ENCODE measurements at places on chromosomes 3 and 15.

DNA sequence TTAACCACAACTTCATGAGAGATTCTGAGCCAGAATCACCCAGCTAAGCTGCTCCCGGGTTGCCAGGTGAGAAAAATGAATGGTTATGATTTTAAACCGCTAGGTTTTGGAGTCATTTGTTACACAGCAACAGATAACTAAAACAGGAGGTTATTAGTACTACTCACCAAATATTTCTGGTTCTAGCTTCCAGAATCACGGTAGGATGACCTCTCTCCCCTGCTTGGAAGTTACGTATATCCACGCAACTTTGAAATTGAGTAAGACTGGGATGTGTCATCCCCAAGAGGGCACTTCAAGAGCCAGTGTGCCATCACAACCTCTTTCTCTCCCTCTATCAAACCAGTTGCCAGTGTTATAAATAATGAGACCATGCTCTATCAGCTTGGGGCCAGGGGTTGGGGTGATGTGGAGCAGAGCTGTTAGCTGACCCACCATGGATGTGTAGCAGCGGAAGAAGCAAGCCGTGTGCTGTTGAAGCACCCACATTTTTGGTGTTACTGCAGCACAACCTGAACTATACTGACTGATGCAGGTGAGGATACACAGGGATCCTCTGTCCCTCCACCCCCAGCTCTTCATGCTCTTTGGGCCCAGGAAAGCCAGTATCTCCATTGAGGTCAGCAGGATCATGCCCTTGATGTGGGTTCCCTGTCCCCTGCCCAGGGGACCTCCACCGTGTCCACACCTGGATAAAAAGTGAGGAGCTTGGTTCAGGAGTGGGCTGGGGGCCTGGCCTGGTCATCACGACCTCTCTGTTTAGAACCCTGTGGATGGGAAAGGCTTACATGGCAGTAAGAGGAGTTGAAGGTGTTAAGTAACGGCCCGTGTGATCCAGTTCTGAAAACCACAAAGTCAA is 19.4 kb upstream of the ALDH1A3 start:
- DNase-seq, result no peak

- DNase-seq, result no peak
These were observed 134.2 kb upstream of the NSMCE3 start for GRCh38 chr15:29403772-29404171.

- DNase-seq, result peak; percentile 67
These were observed 2.0 kb upstream of the TOPBP1 start for GRCh38 chr3:133663569-133664313.

DNA sequence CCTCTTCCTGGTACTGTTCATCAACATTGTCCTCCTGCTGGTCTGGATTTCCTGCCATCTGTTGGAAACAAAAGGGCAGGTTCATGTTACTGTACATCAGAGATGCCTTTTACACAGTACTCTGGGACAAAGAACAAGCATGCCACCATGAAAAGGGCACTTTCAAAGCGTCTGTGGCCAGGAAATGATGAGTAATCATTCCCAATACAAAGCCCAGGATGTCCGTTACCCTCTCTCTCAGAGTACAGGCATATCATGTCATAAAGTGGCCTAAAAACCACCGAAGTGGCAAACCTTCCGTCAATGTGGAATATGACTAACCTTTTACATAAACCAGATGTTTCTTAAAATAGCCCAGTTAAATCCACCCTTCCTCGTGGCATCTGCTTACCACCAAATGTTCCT is 71.2 kb downstream of the GOLIM4 start:
- no peak for DNase-seq

GRCh38 chr3:126773783-126774182 is 69.7 kb downstream of the CHCHD6 start:
- DNase-seq, result no peak

- no peak for DNase-seq
These were observed 22.9 kb downstream of the SIAH2 start for GRCh38 chr3:150739877-150740645.

- no peak for DNase-seq
These were observed 15.2 kb downstream of the TGFBR2 start for GRCh38 chr3:30621576-30621975.

DNA sequence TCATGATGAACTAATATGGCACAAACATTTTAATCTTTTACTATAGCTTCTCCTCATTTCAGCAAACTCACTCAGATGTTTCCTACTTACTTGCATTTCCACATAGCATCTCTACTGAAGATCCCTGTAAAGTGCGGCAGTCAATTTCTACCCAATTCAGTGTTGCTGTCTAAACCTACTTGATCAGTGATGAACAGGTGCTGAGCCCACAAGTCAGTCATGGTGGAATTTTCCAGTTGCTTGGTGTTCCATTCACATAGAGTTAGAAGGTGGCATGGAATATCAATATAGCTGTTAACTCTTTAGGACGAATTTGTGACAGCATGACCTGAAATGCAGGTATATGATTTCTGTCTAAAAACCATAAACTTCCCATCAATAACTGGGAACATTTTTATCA is 22.7 kb downstream of the MRPL3 start:
- no peak for DNase-seq

- no peak for DNase-seq
These were observed 539.4 kb downstream of the CADM2 start for GRCh38 chr3:85498177-85498576.

DNA sequence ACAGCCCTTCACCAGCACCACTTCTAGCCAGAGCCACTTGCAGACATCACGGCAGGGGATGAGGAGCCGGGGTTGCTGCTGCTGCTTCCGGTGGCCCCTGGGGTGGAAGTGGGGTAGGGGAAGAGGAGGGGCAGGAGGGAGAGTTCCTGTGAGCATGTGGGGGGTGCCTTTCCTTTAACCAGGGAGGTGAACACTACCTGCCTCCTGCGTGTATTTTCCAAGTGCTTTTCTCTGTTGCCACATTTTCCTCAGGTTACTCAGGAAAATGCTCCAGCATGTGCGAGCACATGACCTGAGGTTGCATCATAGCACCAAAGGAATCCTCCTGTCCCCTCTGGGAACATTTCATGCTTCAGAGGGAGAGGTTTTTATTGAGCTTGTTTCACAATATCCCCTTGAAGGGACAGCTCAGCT is 12.2 kb upstream of the SACM1L start:
- no peak for DNase-seq

DNA sequence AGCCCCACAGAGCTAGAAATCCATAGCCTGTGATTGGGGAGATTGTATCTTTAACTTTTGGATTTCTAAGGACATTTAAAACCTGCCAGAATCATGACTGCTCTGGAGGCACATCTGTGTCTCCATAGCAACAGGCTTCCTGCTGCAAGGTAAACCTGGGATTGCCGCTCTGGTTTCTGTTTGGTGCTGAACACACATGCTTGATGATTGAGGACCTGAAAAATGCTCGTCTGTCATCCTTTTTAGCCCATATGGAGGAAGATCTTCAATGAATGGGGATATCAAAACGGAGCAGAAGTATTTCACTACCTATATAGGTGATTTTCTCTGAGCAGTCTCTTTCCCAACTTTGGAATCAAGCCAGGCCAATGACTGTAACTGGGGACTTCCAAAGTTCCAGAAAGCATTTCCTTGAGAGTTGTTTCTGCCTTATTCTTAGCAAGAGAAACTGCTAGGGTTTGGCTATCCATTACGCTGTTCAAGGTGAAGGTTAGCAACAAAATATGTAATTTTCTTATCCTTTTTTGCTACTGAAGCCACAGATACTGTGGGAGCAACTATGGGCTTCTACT is 96.5 kb upstream of the TNIK start:
- DNase-seq, result no peak

DNA sequence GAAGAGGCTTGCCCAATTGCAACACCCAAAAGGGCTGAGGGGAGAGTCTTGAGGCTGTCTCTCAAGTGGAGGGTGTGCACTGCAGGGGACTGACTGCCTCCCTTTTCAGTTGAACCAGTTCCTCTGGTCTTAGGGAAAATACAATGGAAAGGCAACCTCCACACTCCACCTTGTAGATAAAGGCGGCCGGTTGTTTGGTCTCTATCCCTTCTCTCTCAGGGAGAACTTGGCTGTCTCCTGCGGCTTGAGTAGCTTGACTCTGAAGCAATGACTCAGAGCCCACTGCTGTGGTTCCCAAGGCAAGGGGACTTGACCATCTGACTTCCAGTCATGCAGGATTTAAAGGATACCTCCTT is 143.2 kb upstream of the UMPS start:
- no peak for DNase-seq

DNA sequence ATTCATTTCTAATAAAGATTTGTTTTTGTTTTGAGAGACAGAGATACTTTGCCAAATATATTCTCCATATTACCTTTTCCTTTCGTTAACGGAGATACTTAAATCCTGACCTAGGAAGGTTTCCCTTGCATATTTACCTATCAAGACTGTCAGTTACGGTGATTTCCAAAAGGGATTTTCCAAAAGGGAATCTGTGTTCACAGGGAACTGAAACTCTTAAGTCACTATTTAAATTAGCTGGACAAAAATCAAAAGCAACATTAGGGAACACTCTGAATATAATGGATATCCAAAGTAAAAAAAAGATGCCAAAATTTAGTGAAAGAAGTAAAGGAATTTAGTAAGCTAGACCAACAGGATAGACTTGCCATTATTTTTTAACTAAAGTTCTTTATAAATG is 576 bp downstream of the LRRFIP2 start:
- DNase-seq, result no peak

DNA sequence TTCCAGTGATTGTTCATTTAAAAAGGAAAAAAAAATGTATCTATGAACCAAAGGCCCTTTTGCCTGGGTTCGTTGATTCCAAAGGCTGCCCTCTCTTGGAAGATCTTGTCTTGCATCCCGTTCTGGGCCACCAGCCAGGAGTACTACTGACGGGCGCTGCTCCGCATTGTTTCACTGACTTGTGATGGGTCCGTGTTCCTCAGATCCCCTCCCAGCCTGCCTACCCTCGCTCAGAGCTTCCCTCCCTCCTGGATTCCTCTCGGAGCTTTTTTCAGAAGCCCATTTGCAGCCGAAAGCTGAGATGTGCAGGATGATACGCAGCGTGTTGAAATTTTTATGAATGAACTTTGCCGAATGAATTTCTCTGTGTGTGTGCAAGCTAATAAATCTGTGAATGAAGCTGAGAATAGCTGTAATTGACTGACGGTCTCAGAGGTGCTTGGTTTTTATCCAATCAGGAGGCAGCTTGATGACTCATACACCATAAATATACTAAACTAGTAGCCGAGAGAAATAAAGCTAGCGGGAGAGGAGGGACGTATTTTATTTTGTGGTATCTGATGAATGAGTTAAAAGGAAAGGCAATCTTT is at the start of gene SHC4:
TSS of gene SHC4 (minus strand) at position 396 of the 590 bp plus-strand sequence. CDS start 904 bp downstream, outside the sequence.
- peak; percentile 90 for DNase-seq

DNA sequence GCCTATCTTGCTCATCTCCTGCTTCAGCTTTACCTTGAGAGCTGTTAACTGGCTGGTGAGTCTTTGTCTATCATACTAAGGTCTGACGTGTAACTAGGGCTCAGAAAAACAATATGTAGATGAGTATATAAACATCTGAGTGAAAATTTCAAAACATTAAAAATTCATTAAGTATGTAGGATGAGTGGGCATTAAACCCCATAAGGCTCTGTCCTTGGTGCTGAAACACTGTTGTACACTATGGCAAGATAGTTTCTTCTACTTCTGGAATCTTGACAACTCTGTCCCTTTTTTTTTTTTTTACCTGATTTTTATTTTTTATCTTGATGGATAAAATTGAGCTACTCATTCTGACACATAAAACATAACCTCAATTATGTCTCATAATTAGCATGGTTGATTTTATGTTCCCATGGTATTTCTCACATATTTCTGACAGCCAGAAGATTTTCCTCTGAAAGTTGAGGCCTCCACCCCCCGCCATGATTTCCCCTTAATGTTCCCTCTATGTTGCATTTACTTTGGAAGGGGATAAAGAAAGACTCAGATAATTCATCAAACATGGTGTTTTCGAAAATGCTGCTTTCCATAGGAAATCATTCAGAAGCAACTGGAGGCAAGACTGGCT is 54.3 kb downstream of the DGKG start:
- DNase-seq, result no peak

DNA sequence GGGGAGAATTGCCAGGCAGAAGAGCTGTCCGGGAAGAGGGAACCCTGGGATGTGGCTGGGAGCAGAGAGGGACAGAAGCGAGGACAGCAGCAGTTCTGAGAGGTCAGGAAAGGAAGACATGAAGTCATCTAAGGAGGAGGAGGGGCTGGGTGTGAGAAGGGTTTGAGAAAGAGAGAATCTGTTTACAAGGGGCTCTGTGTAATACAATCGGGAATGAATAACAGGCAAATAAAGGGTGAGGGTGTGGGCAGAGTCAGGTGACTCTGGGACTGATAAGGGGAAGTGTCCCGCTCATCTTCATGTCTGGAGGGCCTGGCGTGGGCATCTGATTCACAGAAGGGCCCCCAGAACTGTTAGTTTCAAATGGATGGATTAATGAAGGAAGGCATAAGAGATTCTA is 191.3 kb downstream of the XXYLT1 start:
- no peak for DNase-seq

DNA sequence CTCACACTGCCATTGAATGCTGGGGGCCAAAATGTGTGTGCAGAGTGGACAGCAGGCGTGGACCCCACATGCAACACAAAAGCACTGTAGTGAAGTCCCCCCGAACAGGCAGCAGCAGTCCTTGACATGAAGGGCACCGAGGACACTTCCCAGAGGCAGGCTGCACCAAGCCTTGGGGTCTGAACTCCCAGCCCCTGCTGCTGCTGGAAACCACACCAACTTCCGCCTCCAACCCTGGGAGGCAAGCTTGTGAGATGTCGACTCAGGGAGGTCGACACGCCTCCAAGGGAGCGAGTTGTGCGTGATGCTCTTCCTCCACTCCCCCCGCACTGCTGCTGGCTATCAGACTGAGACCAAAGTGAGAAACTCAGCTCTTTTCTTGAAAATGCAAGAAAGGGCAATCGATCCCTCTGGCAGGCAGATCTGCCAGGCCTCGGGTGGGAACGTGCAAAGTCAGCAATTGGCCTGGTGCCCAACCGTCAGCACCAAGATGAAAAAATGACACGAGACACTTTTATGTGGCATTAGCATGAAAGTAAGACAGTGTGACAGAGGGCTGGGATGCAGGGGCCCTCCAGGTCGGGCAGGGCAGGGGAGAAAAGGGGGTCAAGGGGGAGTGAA is 43.6 kb downstream of the WHAMM start:
- DNase-seq, result peak; percentile 43

DNA sequence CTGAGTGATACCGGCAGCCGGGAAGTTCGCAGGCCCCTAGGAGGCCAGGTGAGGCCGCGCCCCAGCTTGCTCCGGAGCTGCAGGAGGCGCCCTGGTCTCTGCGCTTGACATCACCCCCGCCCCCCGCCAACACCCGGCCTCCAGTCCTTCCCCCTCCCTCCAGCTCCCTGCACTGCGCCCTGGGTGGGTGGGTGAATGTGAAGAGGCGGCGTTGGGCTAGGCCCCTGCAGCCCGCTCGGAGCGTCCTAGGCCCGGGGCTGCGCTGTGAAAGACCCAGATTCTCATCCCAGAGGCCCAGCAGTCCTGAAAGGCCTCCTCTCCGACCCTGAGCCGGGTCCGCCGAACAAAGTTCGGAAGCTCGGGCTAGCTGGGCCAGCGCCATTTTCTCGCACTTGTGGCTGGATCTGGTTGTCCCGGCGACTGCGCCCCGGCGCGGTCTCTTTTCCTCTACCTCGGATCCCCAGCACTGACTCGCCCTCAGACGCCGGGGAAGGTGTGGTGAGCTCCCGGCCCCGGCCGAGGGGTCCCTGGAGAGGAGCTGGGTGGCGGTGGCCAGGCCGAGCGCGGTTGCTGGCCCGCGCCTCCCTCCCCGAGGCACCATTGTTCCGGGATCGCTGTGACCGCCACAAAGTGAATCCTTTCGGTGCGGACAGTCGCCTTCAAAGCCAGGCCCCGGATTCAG is 12.9 kb downstream of the ZIC4 start:
- DNase-seq, result peak; percentile 92

GRCh38 chr15:76512971-76513370 is 176.4 kb downstream of the ISL2 start:
- no peak for DNase-seq
